ENCODE measurements at places on chromosomes 1 and 21.
A peak's percentile ranks its signal among the peaks of the same experiment; 100 is the strongest.

- no peak for DNase-seq
These were observed 500.9 kb downstream of the NPHP4 start for GRCh38 chr1:5491207-5491904.

GRCh38 chr1:231248778-231249177 is 7.8 kb downstream of the GNPAT start:
- DNase-seq: no peak

- DNase-seq: no peak
These were observed 22.9 kb upstream of the HNRNPU start for GRCh38 chr1:244887281-244887680.

DNA sequence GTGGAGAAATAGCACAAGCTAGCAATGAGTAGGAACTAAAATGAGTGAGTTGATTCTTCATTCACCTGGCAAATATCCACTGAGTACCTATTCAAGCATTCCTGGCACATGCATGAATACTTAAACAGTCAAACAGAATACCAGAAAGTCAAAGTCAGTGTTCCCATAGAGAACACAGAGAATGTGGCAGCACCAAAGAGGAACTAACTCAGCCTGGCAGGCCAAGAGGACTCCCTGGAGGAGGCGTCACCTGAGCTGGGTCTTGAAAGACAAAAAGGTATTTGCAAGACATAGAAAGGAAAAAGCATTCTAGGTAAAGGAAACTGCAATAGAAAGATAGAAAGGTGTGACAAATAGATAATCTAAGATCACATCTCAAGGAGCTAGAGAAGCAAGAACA is 49.7 kb downstream of the DMRTA2 start:
- DNase-seq: no peak

DNA sequence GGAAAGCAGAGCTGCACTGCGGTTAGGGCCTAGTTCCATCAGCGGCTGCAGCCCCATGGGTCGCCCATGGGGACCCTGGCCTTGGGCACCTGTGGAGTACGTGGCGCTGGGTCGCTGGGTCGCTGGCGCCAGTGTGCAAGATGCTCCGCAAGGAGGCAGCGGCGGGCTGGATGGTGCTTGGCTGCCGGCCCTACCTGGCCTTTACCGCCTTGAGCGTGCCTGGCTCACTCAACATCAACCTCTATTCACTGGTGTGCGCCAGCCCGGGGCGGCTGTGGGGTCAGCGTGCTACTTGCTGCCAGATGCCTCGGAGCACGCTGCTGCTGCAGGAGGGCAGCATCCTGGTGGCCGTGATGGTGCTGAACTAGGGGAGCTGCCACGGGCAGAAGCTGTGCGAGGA is 85.1 kb upstream of the RHOU start:
- DNase-seq: no peak

- DNase-seq: no peak
These were observed 31.7 kb upstream of the FNBP1L start for GRCh38 chr1:93416183-93416582.

DNA sequence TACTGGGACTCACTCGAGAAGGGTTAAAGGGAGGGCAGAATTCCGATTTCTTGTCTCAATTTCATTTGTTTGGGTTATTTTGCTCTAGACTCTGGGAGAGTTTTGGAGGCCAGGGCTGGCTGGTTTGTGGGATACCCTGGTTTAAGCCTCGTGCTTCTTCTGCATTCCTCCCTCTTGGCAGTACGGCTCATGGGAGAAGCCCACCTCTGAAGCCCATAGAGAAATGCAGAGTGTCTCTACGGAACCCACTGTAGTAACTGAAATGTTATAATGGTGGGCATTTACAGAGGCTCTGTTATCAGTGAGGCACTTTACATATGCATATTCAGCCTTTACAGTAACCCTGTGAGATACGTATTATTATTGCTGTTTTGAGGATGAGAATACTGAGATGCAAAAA is 43.9 kb downstream of the ROR1 start:
- no peak for DNase-seq

GRCh38 chr1:117061986-117062415 is 1.9 kb downstream of the TTF2 start:
- no peak for DNase-seq

GRCh38 chr1:178513278-178513983 is 522 bp downstream of the TEX35 start:
- DNase-seq: no peak

DNA sequence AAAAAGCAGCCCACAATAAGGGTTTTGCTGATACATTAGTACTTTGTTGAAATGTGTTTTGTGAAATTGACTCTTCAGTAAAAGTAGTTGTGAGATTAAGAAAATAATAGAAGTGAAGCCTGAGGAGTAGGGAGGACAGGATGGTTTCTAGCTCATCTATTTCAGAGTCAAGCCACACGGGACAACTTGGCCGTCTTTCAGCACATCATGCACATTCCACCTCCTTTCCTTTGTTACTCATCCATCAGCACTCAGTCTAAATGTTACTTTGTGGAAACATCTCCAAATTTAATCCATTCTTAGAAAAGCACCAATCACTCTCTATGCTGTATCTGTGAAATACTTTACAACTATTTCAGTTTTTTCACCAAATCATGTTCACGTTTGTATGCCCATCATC is 223.3 kb downstream of the FGGY start:
- no peak for DNase-seq

DNA sequence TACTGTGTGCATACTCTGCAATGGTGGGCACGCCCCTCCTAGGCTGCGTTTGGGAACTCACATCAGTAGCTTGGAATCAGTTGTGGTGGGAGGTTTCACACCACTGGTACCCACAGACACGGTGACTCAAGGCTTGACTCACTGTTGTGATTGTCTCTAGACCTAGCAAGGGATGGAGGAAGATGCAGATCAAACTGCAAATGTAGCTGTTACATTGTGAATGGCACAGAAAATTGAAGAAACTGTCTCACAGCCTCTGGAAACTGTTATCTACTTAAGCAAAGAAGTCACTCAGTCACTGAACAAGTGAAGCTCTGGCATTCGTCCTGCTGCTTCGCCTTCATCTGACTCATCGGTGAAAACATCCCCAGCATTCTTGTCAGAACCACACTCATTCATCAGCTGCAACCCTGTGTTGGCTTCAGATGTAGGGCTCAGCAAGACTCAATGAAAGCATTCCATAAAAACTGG is 59.5 kb downstream of the POFUT2 start:
- DNase-seq: peak; percentile 35

DNA sequence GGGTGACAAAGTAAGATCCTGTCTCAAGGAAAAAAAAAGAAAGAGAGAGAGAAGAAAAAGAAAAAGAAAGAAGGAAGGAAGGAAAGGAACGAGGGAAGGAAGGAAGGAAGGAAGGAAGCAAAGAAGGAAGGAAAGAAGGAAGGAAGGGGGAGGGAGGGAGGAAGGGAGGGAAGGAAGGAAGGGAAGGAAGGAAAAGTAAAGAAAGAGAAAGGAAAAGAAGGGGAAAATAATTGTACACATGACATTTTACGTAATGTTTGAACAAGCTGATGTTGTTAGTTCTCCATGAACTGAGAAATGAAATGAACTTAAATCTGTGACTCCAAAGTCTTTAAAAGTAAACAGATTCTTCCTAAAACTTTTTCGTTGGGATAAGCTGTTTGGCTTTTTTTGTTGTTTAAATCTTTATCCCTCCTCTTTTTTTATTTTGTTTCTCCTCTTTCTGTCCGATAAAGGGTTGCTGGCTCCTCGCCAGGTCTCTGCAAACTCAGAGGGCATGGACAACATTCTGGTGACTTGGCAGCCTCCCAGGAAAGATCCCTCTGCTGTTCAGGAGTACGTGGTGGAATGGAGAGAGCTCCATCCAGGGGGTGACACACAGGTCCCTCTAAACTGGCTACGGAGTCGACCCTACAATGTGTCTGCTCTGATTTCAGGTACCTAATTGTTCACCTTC is 59.8 kb downstream of the IL12RB2 start:
- no peak for DNase-seq

GRCh38 chr1:7632176-7632575 is 138.9 kb upstream of the VAMP3 start:
- DNase-seq: no peak

DNA sequence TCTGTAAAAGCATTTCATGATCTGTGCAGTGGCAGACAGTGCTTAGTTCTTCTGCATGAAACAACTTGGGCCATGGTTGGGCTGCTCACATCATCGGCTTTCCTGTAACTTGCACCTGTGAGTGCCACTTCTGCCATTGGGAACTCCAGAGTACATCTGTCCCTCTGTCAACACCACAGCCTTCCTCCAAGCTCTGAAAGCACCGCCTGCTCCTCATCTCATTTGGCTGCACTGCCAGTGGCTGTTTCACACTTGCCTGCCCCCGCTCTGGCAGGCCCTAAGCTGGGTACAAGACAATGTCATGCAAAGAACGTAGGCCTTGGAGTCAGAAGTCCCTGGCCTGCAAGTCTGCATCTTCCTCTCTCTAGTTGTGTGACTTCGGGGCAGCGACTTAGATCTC is 46.4 kb downstream of the DDX20 start:
- no peak for DNase-seq

- no peak for DNase-seq
These were observed 610 bp downstream of the AJAP1 start for GRCh38 chr1:4654764-4655673.

GRCh38 chr1:226061841-226062557 is 517 bp upstream of the H3-3A start:
- peak; percentile 8 for DNase-seq

- no peak for DNase-seq
These were observed 145.4 kb downstream of the GALNT2 start for GRCh38 chr1:230212405-230212936.

GRCh38 chr1:17165823-17166222 is 39.1 kb upstream of the PADI1 start:
- DNase-seq: no peak

DNA sequence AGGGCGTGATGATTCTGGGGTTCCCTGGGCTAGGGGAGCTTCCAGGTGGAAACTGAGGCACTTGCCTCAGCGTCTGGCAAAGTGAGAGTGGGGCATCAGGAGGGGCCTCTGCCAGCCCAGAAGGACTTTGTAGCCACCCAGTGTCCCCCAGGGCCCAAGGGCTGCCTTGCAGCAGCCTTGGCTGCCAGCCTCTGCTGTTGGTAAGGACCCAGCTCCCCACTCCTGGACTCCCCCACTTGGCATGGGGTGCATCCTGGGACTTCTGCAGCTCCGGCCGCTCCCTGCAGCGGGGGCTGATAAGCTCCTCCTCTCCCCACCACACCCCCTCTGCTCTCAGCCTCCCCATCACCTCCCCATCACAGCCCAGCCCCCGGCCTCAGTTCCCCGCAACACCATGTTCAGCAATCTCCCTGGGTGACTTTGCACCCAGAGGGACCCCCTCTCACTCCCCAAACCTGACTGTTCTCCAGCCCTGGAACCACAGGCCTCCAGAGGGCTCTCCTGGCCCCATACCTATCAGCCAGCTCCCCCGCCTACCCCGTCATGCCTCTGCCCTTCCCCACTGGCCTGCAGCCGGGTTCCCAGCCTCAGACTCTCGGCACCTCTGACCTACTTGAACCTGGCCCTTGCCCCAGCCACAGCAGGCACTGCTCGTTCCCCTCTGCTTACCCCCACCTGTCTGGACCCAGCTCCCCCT is 113.0 kb downstream of the CRYAA start:
- no peak for DNase-seq
